Suprapubic skin (tissue), 4 donors: ENCODE measurements at places on chromosomes 2 and 18. TPM values are rescaled to one million over a fixed set of nuclear protein-coding genes. Genes with fewer than 3 reads are reported as not detected.

GRCh38 chr2:9573013-9573720 is 17.5 kb upstream of the ADAM17 start:
- no peak for DNase-seq

The CROCC2 gene
- not detected for total RNA-seq

- no peak for DNase-seq
Observed at GRCh38 chr18:23266717-23267446, 131.6 kb downstream of the CABLES1 start.

The M1AP gene
- total RNA-seq = not detected

The LRRTM1 gene
- total RNA-seq = 2.5 TPM

DNA sequence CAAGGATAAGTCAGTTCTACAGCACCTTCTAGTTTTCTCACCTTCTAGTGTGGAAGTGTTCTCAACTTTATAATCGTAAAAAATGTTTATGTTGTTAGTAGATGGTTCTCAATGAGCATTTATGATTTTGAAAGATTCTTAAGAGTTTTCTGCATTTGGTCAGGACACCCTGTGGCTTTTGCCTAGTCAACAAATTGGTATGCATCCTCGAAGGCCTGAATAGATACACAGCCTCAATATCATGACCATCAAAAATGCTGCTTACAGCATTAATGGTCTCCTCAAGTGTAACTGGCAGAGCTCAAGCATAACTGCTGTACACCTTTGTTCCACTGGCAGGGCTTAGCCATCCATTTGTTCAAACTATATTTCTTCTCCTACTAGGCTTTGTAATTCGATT is 96.7 kb downstream of the CRACDL start:
- DNase-seq = no peak

The TSGA10 gene
- total RNA-seq = 7.5 TPM

DNA sequence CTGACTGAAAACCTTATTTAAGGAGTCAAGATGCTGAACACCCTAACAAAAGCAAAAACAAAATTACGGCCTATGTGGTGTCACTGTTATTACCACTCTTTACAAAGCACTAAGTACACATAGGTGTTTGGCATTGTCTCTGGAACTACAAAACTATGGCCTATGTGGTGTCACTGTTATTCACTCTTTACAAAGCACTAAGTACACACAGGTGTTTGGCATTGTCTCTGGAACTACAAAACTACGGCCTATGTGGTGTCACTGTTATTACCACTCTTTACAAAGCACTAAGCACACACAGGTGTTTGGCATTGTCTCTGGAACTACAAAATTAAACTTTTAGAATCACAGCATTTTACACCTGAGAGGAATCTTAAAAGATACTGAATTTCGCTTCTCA is 47.4 kb downstream of the SLC35F5 start:
- no peak for DNase-seq

DNA sequence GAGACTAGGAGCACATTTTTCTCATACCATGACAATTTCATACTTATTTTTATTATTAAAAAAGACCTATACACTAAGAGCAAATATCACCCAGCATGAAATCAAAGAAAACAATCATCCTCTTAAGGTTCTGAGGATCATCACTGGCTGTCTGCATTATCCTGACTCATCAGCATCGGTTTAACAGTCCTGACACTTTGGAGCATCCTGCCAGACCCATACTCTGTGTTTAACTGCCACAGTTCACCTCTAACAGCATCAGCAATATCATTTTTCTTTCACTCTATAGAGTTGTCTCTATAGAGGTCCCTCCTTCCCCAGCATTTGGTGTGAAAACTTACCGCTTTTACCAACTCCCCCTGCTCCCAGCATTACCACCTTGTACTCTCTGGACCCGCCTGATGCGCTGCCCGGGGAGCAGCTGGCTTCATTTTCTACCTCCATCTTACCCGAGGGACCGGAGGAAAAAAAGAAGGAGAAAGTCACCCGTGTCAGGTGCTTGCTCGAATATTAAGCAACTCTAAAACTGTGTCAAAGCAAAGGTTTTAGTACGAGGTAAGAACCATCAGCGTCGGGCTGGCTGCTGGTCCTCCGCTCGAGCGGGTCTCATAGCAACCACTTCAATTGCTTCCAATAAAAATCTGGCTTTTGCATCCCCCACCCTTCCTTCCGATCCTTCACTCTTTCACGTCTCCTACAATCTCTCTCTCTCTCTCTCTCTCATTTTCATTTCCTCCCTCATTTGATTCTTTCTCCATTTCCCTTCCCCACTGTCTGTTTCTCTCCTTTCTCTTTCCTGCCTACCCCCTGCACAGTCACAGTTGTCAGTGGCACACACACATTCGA is at the start of gene RIT2:
TSS of gene RIT2 (minus strand) at position 610 of the 846 bp plus-strand sequence.
- no peak for DNase-seq

- DNase-seq = no peak
Observed at GRCh38 chr2:234133004-234133403, 82.5 kb downstream of the SPP2 start.

The ARHGAP25 gene
- total RNA-seq = 9.8 TPM

DNA sequence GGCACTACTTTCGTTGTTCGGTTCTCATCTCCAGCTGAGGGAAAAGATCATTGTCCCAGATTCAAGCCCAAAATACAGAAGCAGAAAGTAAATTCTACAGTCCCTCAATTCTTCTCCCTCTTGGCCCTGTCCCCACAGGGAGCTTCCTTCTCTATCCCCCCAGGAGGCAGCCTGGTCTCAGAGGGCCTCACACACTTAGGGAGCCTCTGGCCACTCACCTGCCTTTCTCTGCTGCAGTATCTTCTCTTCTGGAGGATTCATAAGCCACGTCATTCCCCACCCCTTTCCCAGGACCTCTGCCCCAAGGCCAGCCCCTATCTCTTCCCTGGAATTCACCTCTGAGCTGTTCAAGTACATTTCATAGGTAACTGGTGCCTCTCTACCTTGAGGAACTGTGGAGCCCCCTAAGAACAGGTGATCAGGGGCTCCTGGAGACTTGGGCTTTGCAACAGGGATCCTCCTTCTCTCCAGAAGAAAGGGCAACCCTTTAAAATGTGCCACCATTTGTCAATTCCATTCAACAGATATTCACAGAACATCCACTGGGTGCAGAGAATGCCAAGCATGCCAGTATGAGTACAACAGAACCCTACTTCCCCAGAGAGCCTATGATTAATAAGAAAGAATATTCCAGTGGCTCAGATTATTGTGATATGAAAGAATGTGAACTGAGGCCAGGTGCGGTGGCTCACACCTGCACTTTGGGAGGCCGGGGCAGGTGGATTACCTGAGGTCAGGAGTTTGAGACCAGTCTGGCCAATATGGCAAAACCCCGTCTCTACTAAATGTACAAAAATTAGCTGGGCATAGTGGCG is 72.9 kb downstream of the CIB4 start:
- DNase-seq = no peak

GRCh38 chr2:150143087-150143536 is 344.4 kb downstream of the RND3 start:
- DNase-seq = no peak
